ENCODE measurements at places on chromosomes 12 and 14.

- no peak for DNase-seq
These were observed 630.9 kb downstream of the TMTC2 start for GRCh38 chr12:83317595-83317994.

DNA sequence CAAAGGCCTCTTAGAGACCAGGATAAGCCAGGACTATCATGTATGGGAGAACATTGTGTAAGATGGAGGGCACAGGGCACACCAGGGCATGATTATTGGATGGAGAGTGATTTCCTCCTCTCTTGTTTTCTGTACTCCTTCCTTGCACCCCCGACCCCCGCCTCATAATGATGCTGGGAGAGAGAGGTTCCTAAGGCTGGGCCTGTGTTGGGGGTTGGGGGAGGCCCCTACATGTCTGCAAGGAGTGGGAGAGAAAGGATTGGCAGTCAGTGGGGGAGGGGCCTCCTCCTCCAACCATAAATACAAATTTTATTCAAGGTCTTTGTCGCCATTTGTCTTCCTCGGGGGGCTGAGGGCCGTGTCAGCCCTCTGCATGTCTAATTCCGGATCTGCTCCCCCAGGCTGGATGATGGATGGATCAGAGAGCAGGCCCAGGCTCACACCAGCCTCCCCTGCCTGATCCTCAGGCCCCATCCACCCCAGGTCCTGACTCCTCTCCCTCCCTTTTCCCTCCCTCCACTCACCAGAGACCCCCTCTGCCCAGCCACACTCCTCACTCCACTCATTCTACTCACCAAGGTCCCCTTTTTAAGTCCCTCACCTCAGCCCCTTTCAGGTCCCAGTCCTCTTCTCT, 2.0 kb upstream of the C1QL4 start:
- DNase-seq, result no peak

DNA sequence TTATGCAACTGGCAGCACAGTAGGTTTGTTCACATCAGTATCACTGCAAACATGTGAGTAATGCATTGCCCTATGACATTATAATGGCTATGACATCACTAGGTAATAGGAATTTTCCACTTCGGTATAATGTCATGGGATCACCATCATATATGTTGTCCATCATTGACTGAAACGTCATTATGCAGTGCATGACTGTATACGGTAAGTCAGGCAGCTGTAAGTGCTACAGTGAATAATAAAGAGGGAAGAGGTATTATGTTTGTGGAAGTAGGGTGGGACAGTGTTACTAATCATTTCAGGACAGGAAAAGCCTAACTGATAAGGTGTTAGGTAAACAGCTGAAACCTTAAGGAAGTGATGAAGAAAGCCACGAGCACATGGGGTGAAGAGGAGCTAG, 68.1 kb downstream of the ANO4 start:
- DNase-seq, result no peak

DNA sequence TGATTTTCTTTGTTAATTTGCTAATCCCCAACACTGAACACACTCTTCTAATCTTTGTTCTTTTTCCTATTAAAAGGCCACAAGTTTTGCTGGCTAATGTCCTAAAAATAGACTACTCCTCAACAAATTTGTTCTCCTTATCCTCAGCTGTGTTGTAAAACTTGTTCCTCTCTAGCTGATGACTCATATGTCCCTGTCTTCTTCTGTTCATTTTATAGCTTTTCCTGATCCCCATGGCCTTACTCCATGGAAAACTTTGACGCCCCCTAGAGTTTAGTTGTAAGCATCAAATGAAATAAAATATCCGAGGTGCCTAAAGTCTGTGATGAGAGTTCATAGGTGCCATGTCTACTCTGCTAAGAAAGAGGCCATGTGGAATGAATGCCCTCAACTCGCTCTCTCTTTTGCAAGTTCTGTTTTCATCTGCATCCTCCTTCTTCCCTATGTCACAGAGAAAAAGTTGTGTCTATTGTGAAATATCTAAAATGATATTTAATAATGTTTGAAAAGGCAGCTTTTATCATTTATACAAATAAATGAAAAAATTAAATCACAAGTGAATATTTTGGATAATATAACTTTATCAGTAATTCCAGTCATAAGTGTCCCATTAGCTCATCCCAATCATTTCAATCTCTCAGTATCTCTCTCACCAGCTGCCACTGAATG, 237.9 kb downstream of the IPO8 start:
- DNase-seq, result peak; percentile 40

DNA sequence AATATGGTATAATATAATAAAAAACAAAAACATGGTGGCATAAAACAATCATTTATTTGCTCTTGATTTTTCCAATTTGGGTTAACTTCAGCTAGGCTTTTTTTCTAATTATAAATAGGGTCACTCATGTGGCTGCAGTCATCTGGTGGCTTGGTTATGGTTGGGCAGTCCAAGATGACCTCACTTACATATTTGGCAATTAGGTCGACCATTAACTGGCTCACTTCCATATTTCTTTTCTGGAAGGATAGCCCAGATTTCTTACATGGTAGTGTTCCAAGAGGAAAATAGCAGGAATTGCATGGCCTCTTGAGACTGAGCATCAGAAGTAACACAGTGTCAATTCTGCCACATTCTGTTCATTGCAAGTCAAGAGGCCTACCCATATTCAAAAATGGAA, 153.4 kb downstream of the FUT8 start:
- no peak for DNase-seq

DNA sequence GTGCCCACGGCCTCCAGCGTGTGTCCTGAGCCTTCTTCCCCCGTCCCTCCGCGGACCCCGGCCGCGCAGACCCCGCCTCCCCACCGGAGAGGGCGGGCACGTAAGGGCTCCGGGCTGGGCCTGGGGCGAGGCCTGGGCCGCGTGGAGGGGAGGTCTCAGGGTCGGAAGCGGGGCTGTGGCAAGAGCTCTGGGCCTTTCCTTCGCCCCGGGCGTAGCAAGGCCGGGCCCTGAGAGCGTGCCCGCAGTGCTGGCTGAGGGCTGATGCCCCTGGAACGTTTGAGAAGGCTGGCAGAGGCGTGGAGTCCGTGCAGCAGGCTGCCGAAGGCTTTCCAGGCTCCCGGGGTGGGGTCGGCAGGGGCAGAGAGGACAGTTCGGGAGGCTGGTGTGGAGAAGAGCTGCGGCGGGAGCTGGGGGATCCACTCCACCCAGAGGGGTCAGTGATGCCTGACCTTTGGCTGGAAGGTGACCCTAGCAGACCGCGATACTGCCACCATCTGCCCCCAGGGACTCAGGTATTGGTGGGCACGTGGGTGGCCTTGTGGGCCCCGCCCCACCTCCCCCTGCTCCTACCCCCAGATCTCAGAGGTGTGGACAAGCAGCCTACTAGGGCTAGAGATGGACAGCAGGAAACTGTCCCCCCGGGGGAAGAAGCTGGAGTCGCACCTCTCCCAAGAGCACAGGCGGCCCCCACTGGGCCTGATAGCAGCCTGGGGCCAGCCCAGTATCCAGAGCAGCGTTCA, 558 bp downstream of the TEX22 start:
- no peak for DNase-seq

DNA sequence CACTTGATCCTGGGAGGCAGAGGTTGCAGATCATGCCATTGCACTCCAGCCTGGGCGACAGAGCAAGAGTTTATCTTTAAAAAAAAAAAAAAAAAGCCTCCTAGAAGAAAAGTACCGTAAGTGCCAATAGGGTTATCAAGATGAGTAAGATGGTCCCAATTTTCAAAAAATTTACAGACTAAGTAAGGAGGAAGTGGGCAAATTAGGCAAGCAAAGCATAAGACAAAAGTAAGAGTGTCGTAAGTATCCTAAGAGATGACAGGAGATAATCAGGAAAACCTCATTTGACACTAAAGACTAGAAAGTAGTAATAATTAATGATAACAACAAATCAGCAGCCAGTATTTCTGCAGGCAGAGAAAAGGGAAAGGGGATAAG, 12.2 kb downstream of the PYM1 start:
- no peak for DNase-seq

GRCh38 chr14:95487669-95488084, 28.8 kb downstream of the SYNE3 start:
- DNase-seq, result no peak

DNA sequence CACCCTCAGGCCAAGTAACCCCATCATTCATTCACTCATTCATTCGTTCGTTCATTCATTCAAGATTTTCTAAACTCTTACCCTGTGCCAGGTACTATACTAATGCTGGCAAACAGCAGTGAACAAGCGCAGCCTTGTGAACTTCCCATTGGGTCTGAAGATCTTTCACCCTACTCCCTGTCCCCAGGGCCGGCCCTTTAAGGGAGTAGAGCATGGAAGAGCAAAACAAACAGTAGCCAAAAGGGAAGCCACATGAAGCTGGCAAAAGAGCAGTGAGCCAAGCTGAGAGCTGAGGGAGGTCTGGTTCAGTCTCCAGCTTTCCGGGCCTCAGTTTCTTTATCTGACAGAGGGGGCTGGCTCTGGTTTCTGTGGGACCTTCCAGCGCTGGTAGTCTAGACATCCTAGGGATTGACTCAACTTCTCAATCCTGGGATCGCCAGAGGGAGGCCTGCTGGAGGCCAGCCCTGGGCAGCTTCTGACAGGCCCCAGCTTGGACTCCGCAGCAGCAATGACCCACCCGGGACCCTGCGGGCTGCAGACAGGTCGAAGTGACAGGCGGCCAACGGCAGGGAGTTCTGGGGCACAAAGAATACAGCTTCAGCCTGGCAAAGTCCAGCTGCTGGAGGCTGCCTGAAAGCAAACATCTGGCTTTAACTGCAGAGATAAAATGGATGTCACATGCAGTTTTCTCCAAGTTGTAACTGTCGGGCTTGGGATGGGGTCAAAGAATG, 27.1 kb downstream of the ACTN1 start:
- no peak for DNase-seq

- DNase-seq, result peak; percentile 41
These were observed 44.5 kb downstream of the PSMA6 start for GRCh38 chr14:35336494-35337268.

DNA sequence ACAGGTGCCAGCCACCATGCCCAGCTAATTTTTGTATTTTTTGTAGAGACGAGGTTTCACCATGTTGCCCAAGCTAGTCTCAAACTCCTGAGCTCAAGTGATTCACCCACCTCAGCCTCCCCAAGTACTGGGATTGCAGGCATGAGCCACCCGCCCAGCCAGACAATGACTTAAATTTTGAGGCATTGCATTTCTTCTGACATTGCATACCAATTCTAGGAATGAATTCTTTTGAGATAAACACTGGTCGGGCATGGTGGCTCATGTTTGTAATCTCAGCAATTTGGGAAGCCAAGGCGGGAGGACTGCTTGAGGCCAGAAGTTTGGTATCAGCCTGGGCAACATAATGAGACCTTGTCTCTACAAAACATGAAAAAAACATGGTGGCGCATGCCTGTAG, 2.5 kb upstream of the CELA1 start:
- DNase-seq, result no peak

GRCh38 chr14:94593376-94593748, 12.1 kb downstream of the SERPINA5 start:
- no peak for DNase-seq

DNA sequence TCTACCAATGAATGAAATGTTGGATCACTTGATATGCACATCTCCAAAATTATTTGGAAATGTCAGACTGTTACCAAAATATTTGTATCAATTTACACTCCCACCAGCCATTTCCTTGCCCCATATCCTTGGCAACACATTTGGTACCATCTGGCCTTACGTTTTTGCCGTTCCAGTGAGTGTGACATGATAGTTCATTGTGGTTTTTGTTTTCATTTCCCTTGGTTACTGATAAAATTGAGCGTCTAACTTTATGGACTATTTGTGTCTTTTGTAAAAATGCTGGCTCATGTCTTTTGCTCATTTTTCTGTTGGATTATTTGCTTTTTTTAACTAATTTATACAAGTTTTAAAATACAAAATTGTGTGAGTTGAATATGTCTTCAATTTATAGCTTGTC, 11.0 kb downstream of the KLHDC1 start:
- DNase-seq, result no peak

DNA sequence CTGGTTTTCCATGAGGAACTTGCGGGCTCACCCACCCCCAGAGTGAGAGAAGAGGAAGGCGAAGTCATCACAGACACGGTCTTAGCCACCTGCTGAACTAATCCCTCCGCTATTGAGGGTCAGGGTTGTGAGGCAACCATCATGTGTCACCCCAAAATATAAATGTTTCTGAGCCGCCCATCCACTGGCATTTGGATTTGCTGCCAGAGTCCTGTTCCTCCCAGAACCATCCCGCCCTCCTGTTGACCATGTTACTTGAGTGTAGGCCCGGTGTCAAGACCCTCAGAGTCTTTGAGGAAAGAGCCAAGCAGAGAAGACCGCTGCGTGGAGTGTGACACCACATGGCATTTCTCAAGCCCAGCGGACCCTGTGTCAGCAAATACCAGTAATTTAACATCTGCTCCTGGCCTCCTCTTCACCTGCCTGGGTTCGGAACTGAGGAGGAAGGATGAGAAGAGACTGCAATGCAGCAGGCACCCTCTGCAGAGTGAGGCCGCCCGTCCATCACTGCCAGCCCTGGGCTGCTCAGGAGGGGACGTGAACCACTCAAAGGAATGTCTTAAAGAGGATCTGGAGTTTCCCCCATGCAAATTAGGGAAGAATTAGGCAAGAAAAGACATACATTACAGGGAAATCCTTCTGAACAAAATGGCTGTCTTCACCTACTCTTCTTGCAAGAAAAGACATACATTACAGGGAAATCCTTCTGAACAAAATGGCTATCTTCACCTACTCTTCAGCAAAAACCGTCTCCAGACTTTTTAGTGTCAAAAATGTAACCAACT, 100.4 kb downstream of the FBXL14 start:
- DNase-seq, result no peak

- no peak for DNase-seq
These were observed 11.5 kb downstream of the GPR33 start for GRCh38 chr14:31476131-31476866.

GRCh38 chr12:11763760-11764520, 114.5 kb downstream of the ETV6 start:
- DNase-seq, result peak; percentile 76

All from retinal pigment epithelial cell (primary cell).